ENCODE measurements at places on chromosomes 2 and 18. TPM values are rescaled to one million over a fixed set of nuclear protein-coding genes. Genes with fewer than 3 reads are reported as not detected.

- DNase-seq = no peak
- no peaks in the 10 kb centered on the region for H3K36me3 ChIP-seq
- H3K4me1 ChIP-seq = no peaks in the 10 kb centered on the region
- no peak overlapping the region for H3K27ac ChIP-seq
- peaks cover 73% of the 10 kb centered on the region for H3K27me3 ChIP-seq
Observed at GRCh38 chr2:231877533-231878456, 48.4 kb downstream of the NPPC start.

DNA sequence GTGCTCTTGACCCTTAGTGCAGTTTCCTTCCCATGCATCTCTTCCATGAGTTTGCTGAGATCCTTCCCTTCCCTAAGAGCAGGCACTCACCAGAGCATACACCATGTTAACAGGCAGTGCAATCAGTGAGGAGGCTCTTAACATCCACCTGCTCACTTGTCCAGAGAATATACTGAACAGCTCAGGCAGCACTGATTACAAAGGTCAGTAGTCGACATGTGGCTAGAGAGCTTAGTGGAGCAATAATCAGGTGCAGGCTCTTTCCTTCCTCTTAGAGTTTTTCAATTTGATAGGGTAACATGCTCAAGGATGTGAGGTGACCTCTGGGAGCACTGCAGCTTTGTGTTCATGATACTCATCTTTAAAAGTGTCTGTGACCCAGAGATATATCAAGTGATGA lies 144.1 kb upstream of the SETBP1 start:
- no peak overlapping the region for H3K4me3 ChIP-seq
- H3K27me3 ChIP-seq = peaks cover 1% of the 10 kb centered on the region
- H3K4me1 ChIP-seq = no peaks in the 10 kb centered on the region
- no peaks in the 10 kb centered on the region for H3K36me3 ChIP-seq
- no peak for DNase-seq
- no peak overlapping the region for H3K27ac ChIP-seq

GRCh38 chr2:231330311-231330710 lies 65.2 kb upstream of the B3GNT7 start:
- H3K36me3 ChIP-seq = no peaks in the 10 kb centered on the region
- H3K4me1 ChIP-seq = no peaks in the 10 kb centered on the region
- no peak overlapping the region for H3K27ac ChIP-seq

GRCh38 chr2:219565130-219566080 lies 5.9 kb downstream of the OBSL1 start:
- H3K27me3 ChIP-seq = peaks cover 5% of the 10 kb centered on the region
- no peak overlapping the region for H3K27ac ChIP-seq
- H3K4me1 ChIP-seq = peaks cover 40% of the 10 kb centered on the region
- H3K4me3 ChIP-seq = no peak overlapping the region
- peaks cover 49% of the 10 kb centered on the region for H3K36me3 ChIP-seq

DNA sequence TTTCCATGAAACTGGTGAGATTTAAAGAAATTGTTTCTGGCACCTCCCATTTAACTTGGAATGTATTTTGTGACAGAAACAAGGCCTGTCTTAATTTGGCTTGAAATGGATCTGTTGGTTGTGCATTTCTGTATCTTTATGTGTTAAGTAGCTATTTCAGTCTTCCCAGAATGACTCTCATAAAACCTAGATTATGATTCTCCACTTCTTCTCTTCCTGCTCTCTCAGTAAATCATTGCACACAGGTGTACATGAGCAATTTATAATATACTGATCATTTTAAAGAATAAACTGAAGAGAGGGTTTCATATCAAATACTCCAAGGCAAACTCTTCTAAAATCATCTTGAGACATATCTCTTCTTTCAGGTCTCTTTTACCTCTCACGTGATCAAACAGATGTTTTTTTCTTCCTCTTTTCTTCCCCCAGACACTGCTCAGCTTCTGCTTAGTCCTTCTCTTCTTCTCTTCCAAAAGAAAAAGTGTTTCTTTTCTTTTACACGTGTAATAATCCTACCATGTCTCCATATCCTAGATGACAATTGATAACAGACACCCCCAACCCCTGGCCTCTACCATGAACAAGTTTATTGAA lies 112.0 kb downstream of the PPP1R1C start:
- H3K4me1 ChIP-seq = no peaks in the 10 kb centered on the region
- H3K4me3 ChIP-seq = no peak overlapping the region
- H3K27ac ChIP-seq = no peak overlapping the region

GRCh38 chr18:3016585-3017297 lies 3.8 kb upstream of the LPIN2 start:
- peak overlapping the region; percentile 94 for H3K27ac ChIP-seq
- H3K4me3 ChIP-seq = no peak overlapping the region
- H3K27me3 ChIP-seq = no peaks in the 10 kb centered on the region
- peaks cover 50% of the 10 kb centered on the region for H3K4me1 ChIP-seq
- H3K36me3 ChIP-seq = no peaks in the 10 kb centered on the region
- DNase-seq = no peak

GRCh38 chr2:69975853-69976462 lies 14.5 kb upstream of the ASPRV1 start:
- H3K27me3 ChIP-seq = no peaks in the 10 kb centered on the region
- no peaks in the 10 kb centered on the region for H3K36me3 ChIP-seq
- DNase-seq = peak; percentile 22
- H3K4me1 ChIP-seq = no peaks in the 10 kb centered on the region
- H3K4me3 ChIP-seq = no peak overlapping the region

DNA sequence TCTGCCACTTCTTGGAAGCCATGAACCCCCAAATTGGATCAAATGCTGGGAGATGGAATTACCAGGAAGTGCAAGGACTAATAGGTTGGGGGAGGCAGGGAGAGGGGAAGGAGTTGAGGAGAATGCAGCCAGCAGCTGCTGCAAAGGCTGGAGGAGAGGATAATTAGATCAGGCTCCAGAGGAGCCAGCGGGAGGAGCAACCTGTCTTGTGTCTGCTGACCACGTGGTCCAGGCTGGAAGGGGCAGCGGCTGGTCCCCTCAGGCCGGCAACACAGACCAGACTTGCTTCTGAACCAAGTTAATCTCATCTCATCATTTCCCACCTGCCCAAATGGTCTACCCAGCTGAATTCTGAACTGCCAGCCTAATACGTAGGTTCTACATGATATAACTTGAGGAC lies 68.3 kb downstream of the MRO start:
- DNase-seq = no peak
- no peaks in the 10 kb centered on the region for H3K36me3 ChIP-seq
- no peak overlapping the region for H3K4me3 ChIP-seq

- no peak overlapping the region for H3K27ac ChIP-seq
- peaks cover 6% of the 10 kb centered on the region for H3K4me1 ChIP-seq
- H3K4me3 ChIP-seq = no peak overlapping the region
- no peak for DNase-seq
- no peaks in the 10 kb centered on the region for H3K27me3 ChIP-seq
- peaks cover 22% of the 10 kb centered on the region for H3K36me3 ChIP-seq
Observed at GRCh38 chr2:68309426-68309825, 10.3 kb downstream of the CNRIP1 start.

GRCh38 chr18:32956591-32957315 lies 183.9 kb upstream of the KLHL14 start:
- no peaks in the 10 kb centered on the region for H3K27me3 ChIP-seq
- H3K27ac ChIP-seq = no peak overlapping the region
- H3K36me3 ChIP-seq = no peaks in the 10 kb centered on the region
- H3K4me3 ChIP-seq = no peak overlapping the region
- H3K4me1 ChIP-seq = no peaks in the 10 kb centered on the region

GRCh38 chr2:156191527-156191926 lies 141.0 kb downstream of the NR4A2 start:
- H3K36me3 ChIP-seq = no peaks in the 10 kb centered on the region
- H3K4me3 ChIP-seq = no peak overlapping the region
- no peaks in the 10 kb centered on the region for H3K27me3 ChIP-seq
- H3K27ac ChIP-seq = no peak overlapping the region
- no peaks in the 10 kb centered on the region for H3K4me1 ChIP-seq

- no peaks in the 10 kb centered on the region for H3K4me1 ChIP-seq
- no peak overlapping the region for H3K4me3 ChIP-seq
- no peak overlapping the region for H3K27ac ChIP-seq
- H3K27me3 ChIP-seq = no peaks in the 10 kb centered on the region
- H3K36me3 ChIP-seq = no peaks in the 10 kb centered on the region
Observed at GRCh38 chr2:5444854-5445253, 247.3 kb upstream of the SOX11 start.

- H3K4me1 ChIP-seq = no peaks in the 10 kb centered on the region
- no peak overlapping the region for H3K4me3 ChIP-seq
Observed at GRCh38 chr2:207055257-207055656, 110.5 kb downstream of the KLF7 start.

DNA sequence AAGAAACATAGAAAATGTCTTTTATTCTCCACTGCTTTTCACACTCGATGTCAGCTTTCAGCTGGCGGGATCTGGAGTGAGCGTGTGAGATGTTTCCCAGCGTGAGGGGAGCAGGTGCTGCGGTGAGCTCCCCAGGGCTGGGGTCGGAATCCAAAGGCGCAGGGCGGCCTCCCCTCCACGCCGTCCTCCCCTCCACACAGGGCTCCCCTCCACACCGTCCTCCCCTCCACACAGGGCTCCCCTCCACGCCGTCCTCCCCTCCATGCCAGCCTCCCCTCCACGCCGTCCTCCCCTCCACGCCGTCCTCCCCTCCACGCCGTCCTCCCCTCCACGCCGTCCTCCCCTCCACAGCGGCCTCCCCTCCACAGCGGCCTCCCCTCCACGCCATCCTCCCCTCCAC lies 26.9 kb upstream of the KCNG2 start:
- H3K27ac ChIP-seq = no peak overlapping the region
- H3K36me3 ChIP-seq = no peaks in the 10 kb centered on the region
- no peaks in the 10 kb centered on the region for H3K4me1 ChIP-seq
- no peak for DNase-seq
- peaks cover 75% of the 10 kb centered on the region for H3K27me3 ChIP-seq
- H3K4me3 ChIP-seq = no peak overlapping the region

DNA sequence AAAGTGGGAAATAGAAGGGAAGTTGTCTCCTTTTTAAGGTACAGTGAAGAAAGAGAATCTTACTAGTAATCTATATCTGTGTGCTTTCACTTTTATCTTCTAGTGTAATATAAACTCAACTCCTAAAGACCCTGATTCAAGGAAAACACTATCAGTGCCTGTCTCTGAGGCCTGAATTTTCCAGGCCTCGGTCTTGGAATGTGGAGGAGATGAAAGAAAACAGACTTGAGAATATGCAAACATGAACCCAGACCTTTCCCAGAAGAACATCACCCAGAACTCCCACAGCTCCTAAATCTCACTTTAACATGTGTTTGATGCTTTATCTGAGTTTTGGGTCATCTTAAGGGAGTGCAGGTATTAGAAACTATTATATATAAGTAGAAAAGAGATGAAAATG lies 51.8 kb downstream of the EPB41L5 start:
- no peak overlapping the region for H3K4me3 ChIP-seq
- peaks cover 16% of the 10 kb centered on the region for H3K4me1 ChIP-seq
- no peaks in the 10 kb centered on the region for H3K36me3 ChIP-seq
- no peak for DNase-seq
- H3K27me3 ChIP-seq = no peaks in the 10 kb centered on the region

- no peaks in the 10 kb centered on the region for H3K4me1 ChIP-seq
- H3K4me3 ChIP-seq = no peak overlapping the region
- no peaks in the 10 kb centered on the region for H3K27me3 ChIP-seq
- no peaks in the 10 kb centered on the region for H3K36me3 ChIP-seq
- no peak for DNase-seq
- no peak overlapping the region for H3K27ac ChIP-seq
Observed at GRCh38 chr2:212777020-212777491, 238.5 kb upstream of the ERBB4 start.

DNA sequence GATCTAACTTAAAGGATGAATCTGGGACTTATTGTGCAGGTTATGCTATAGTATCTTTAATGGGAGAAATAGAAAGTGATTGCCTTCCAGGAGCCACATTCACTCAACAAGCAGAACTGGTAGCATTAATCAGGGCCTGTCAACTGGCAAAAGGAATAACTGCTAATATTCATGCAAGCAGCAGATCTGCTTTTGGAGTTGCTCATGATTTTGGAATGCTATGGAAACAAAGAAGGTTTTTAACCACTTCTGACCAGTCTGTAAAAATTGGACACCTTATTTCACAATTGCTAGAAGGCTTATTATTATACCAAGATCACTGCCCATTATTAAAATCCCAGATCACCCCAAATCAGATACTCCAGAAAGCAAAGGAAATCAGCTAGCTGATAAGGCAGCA lies 200.4 kb downstream of the MREG start:
- DNase-seq = no peak
- H3K27ac ChIP-seq = no peak overlapping the region
- no peak overlapping the region for H3K4me3 ChIP-seq
- no peaks in the 10 kb centered on the region for H3K27me3 ChIP-seq
- H3K4me1 ChIP-seq = peaks cover 10% of the 10 kb centered on the region

GRCh38 chr2:71898375-71898774 lies 249.3 kb downstream of the CYP26B1 start:
- H3K27ac ChIP-seq = no peak overlapping the region
- H3K36me3 ChIP-seq = no peaks in the 10 kb centered on the region
- no peaks in the 10 kb centered on the region for H3K27me3 ChIP-seq
- peaks cover 4% of the 10 kb centered on the region for H3K4me1 ChIP-seq
- DNase-seq = no peak

DNA sequence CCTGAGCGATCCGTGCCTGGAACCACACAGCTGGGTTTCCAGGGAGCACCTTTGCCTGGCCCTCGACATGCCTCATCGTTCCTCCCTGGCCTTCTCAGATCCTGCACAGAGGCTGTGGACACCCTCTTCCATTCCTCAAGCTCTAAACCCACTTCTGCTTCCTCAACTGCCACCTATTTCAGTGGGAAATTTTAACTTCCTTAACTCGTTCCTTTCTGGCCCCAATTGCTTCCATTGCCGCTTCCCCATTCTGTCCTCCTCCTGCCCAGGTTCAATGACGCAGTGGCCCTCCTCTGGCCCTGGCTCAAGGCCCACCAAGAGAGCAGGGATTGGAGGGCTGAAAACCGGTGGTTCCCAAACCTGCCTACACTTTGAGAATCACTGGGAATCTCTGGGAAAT lies 4.8 kb upstream of the B3GNT7 start:
- peaks cover 19% of the 10 kb centered on the region for H3K27me3 ChIP-seq
- H3K4me3 ChIP-seq = no peak overlapping the region
- no peak overlapping the region for H3K27ac ChIP-seq
- no peaks in the 10 kb centered on the region for H3K36me3 ChIP-seq
- peaks cover 12% of the 10 kb centered on the region for H3K4me1 ChIP-seq

- peak overlapping the region; percentile 92 for H3K27ac ChIP-seq
- no peaks in the 10 kb centered on the region for H3K36me3 ChIP-seq
- no peak overlapping the region for H3K4me3 ChIP-seq
- no peak for DNase-seq
Observed at GRCh38 chr2:20594957-20595356, 55.9 kb downstream of the HS1BP3 start.

FZD7 gene
- 35.2 TPM for total RNA-seq

SPRED2 gene
- total RNA-seq = 18.9 TPM

ZNF804A gene
- total RNA-seq = not detected

RNF152 gene
- 10.4 TPM for total RNA-seq

CCDC138 gene
- total RNA-seq = 1.1 TPM

ANKRD23 gene
- total RNA-seq = 14.4 TPM

Data from left ventricle myocardium inferior (tissue), 1 donor.